Fibroblast of upper back skin (primary cell): ENCODE measurements at places on chromosomes 12 and 14.

DNA sequence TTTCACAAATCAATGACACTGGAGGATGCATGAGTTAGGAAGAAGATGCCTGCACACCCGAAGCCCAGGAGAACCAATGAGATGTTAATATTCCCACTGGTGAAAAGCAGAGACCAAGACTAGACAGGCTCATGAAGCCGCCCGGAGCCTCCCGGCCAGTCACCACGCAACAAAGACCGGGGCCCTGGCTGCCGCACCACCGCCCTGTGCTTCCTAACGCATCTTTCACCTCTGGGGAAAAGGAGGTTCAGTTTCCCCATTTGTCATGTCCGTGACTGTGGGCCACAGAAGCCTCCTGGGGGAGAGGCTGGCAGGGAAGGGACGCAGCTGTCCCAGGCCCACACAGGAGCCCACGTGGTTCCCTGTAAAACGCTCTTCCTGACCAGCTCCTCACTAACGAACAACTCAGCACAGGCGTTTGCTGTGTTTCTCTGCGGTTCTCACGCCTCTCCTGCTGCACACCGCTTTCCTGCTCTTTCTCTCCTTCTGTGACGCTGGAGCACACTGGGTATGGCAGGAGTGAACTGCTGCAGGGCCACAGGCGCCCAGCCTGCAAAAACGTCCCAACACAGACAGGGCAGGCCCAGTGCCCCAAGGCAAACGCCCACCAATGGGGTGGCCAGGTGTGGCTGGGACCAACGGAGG, 10.8 kb downstream of the RIMBP2 start:
- no peak for DNase-seq

- no peak for DNase-seq
These were observed 265.3 kb downstream of the PDZRN4 start for GRCh38 chr12:41453409-41453808.

DNA sequence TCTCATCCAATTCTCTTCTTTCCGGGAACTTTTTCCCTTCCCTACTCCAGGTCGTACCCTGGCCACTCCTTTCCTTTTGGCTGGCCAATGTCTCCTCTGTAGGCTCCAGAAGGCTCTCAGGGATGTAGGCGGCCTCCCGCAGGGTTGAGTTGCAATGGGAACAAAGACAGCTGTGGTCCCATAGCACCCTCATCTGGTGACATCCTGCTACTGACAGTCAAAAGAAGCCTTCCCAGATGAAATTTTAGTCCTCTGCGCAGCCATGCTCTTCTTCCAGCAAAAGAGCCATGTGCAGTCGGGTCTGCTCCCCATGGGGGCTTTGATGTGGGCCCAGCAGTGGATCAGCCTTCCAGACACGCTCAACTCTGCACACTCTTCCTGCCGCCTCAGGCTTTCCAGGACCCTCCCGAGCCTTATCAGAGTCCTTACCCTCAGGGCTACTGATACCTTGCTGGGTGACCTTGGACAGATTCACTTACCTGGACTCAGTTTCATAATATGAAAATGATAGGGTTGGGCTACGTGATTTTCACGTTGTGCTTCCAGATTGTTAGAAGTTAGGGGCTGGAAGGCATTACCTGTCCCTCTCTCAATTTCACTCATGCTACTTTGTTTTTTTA, 5.5 kb upstream of the CELA1 start:
- peak; percentile 68 for DNase-seq

GRCh38 chr12:117091758-117092510, 7.3 kb downstream of the TESC start:
- no peak for DNase-seq

DNA sequence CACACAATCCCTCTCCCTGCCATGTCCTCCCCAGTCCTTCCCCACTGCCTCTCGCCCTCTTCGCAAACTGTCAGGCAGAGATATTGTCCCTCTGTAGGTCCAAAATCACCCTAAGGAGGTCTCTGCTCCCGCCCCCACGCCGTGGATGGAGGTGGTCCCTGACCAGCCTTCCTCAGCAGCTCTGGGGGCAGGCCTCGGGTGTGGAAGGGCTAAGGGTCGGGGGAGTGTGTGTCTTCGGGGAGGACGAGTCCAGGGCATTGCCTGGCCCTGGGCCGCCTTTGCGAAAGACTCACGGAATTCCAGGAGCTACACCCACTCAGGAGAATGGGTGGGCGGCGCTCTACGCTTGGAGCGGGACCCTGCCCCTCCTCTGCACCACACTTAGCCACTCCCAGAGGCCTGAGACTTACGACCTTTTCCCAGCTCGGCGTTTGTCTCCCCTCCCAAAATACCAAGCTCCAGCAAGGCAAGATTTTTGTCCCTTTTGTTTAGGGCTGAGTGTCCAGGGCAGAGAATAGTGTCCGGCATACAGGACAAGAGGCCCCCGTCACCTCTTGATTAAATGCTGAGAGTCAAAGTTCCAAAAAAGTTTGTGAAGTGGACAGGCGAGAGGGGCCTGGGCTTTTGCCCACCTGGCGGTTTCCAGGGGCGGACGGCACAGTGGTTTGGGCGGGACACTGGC, 881 bp downstream of the PYGL start:
- peak; percentile 43 for DNase-seq
